NCI-H2029 treated with DMSO at 0.1 percent for 48 hours (cell line): ENCODE measurements at places on chromosomes 3 and 15.

GRCh38 chr3:31534065-31534425 lies 1.3 kb downstream of the STT3B start:
- no peak for DNase-seq

DNA sequence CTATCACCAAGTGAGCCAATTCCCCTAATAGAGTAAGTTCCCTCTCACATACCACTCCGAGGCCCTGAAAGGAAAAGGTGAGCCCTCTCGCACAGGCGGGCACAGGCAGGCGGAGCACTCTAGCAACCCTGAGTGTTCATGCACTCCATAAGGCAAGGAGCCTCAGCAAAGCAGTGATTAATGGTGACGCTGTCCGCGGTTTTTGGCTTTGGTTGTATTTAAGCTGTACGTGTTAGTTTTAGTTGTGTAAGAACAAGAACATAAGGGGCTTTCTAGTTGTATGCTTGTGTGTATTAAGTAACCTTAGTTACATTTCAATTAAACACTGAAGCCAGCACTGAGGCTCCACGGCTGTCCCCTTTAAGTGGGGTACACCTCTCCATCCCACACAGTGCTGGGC lies 33.1 kb downstream of the KLHL25 start:
- DNase-seq: no peak

GRCh38 chr15:40452296-40453090 lies 11.7 kb downstream of the BAHD1 start:
- no peak for DNase-seq

DNA sequence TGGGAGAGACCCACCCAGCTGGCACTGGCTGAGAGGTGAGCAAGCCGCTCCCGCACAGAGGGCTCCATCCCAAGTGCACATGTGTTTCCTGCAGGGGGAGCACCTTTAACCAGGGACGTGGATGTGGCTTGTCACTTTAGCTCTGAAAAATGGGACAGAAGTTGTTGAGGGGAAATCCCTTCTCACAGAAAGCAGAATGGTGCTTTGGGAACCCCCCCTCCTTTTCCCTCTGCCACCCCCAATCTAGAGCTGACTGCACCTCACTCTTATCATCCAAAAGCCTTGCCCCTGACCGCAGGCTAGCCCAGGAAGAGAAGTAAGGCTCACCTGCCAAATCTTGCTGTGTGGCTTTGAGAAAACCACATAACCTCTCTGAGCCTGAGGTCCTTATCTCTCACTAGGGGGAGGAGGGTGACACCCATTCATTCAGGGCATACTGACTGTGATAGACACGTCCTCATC lies 77.9 kb downstream of the RPN1 start:
- DNase-seq: no peak
